ENCODE measurements at places on chromosomes 5 and 9. TPM values are rescaled to one million over a fixed set of nuclear protein-coding genes. Genes with fewer than 3 reads are reported as not detected.

Gene RASGRF2
- total RNA-seq = 12.4 TPM

Gene FOXD1
- 0.09 TPM for total RNA-seq

Gene ZNF483
- 1.3 TPM for total RNA-seq

Gene CBY3
- total RNA-seq = 0.18 TPM

Gene CDC25C
- 6.6 TPM for total RNA-seq

Gene MARCHF6
- 86.7 TPM for total RNA-seq

Gene SLC36A3
- not detected for total RNA-seq

Gene ERAP2
- total RNA-seq = 7.6 TPM

Gene RAB3C
- not detected for total RNA-seq

Gene SLC34A3
- not detected for total RNA-seq

Gene LRRC19
- total RNA-seq = not detected

Gene TLR4
- 43.6 TPM for total RNA-seq

Gene POU5F2
- total RNA-seq = 0.85 TPM

Gene RASEF
- 0.09 TPM for total RNA-seq

Gene LPAR1
- total RNA-seq = 3.3 TPM

Gene BARX1
- total RNA-seq = not detected

Gene IFNA7
- total RNA-seq = not detected

Gene IFNB1
- total RNA-seq = not detected

Gene SV2C
- total RNA-seq = not detected

Gene PCDHB8
- 0.18 TPM for total RNA-seq

Gene NUTM2G
- not detected for total RNA-seq

Gene AMBP
- total RNA-seq = not detected

Gene PCDHB14
- total RNA-seq = 1.6 TPM

Gene PCDHGB3
- 3.1 TPM for total RNA-seq

Gene OLFM1
- total RNA-seq = 0.56 TPM

Gene CDHR2
- not detected for total RNA-seq

Gene RALGPS1
- total RNA-seq = 2.1 TPM

Gene FOXD4
- total RNA-seq = 0.09 TPM

Gene BICD2
- 75.4 TPM for total RNA-seq

Gene F2RL2
- 1.1 TPM for total RNA-seq

Gene TRIM32
- total RNA-seq = 15.3 TPM

Gene GAPT
- not detected for total RNA-seq

Gene TMEM215
- total RNA-seq = not detected

Gene SPRY4
- total RNA-seq = 9.7 TPM

Gene CARD9
- 0.27 TPM for total RNA-seq

Gene TRUB2
- 24.1 TPM for total RNA-seq

Gene SLC6A19
- total RNA-seq = not detected

Gene PCDHA4
- 1.1 TPM for total RNA-seq

Gene SNCAIP
- 14.4 TPM for total RNA-seq

Gene SMARCA2
- total RNA-seq = 52.3 TPM

Gene KIF4B
- total RNA-seq = 0.27 TPM

Gene ANKRD20A1
- total RNA-seq = 1.7 TPM

All from endothelial cell of coronary artery (primary cell).